ENCODE measurements at places on chromosomes 3 and 15.

DNA sequence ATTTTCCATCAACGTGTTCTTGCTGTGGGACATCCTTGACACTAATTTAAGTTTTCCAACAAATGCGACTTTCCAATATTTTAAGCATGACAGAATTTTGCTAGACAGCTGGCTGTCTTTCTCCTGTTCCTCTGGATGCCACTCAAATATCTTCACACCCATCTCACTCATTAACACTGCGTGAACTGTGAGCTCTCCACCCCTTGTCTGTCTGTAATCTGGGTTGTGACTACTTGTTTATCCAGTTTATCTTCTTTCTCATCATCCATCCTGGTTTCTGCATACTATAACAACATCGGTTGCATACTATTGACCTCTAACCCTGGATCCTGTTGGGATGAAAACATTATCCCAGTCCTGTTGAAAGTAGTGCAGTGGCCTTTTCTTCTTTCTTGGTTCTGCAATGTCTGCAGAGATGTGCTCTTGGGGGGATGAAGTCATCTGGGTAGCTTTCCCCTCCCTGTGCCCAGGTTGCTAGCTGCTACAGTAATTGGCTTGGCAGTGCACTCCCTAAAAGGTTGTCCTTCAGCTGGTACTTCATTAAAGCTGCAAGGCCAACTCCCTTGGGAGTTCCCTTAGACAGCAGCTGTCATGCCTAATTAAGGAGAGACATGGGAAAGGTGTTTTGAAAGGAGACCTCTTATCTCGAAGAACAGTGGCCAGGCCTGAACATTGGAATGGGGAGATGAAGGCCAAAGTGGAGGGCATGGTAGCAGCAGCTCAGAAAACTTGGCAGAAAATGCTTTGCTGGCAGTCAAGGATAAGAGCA lies 24.7 kb downstream of the KAT2B start:
- no peak for DNase-seq

DNA sequence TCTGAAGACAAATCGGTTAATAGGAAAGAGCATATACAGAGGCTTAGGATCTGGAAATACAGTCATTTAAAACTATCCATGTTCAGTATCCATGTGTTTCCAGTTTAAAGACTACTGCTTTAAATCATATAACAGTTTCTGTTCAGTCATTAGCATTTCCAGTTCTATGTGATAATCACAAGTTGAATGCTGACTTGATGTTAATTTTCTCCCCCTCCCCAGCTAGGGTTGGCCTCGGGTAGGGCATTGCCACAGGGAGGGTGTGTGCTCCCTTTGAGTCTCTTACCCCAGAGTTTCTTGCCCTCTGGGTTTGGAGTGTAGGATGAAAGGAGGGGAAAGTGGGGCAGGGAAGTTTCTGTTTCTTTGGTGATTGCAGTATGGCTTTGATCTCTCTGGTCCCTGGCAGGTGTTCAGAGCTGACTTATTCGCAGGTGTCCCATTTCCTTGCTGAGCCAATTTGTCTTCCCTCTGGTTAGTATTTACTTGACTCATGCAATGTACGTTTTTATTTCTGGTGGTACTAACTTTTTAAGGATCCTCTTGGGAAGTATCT lies 86.3 kb downstream of the SH3GL3 start:
- no peak for DNase-seq

DNA sequence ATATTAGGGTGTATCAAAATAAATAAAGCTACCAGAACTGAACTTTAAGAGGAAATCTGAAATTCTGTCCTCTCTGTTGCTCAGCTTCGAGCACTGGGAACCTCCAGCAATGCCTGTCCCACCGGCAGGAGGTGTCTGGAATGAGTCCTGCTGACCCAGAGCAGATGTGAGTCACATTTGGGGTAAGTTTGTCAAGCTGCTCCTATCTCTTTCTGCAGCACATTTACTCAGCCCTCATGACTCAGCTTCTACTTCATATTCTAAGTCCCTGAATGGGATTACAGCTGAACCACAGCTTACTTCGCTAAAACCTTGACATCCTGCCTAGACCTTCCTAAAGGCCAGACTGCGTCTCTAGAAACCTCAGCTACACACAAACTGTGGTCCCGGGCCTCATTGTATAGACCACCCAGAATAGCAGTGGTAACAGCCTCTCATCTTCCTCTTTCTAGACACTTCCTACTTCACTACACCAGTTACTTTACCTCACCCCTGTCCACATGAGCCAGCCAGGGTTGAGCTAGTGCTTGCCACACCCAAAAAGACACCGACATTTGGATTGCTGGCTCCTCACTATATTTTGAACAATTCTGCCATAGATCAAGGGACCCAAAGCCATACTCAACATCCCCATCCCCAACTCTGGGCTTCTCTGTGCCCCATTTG lies 109.6 kb upstream of the TMCO5A start:
- peak; percentile 94 for DNase-seq

DNA sequence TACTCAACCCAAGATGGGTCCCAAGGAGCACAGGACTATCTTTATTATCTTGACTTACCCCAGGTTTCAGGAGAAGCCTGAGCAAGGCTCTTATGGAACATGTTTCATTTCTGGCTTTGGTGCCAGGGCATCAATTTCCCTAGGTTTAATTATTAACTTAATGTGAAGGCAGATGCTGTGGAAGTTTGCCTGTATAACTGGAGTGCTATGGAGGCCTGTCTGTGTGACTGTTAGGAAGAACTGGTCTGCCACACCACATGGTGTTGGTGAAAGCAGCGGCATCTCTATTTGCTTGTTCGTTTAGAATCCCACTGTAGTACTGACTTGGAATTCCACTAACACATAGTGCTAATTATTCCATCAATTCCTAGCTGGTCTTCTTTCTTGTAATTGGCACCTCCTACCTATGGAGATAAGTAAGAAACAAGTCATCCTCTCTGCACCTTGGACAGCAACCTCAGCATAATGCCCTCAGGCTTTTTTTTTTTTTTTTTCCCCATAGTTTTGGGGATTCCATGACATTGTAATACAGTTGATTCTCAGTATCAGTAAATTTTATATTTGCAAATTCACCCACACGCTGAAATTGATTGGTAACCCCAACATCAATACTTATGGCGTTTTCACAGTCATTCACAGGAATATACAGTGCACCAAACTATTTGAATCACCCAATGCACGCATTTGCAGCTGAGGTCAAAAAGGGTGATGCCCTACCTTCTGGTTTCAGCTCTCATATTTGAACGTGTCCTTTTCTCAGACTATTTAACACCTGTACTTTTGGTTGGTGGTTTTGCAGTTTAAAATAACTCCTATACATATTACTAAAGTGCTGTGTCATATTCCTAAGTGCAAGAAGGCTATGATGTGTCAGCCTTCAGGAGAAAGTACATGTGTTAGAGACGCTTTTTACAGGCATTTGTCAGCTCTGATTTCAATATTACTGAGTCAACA lies 772.8 kb upstream of the LMCD1 start:
- DNase-seq = no peak

GRCh38 chr3:37210230-37210629 lies 35.8 kb upstream of the LRRFIP2 start:
- DNase-seq = peak; percentile 31

- no peak for DNase-seq
These were observed 18.3 kb downstream of the TBC1D21 start for GRCh38 chr15:73891328-73892315.

Measured in fibroblast of villous mesenchyme (primary cell).